ENCODE measurements at places on chromosomes 6 and 20.
A peak's percentile ranks its signal among the peaks of the same experiment; 100 is the strongest.

DNA sequence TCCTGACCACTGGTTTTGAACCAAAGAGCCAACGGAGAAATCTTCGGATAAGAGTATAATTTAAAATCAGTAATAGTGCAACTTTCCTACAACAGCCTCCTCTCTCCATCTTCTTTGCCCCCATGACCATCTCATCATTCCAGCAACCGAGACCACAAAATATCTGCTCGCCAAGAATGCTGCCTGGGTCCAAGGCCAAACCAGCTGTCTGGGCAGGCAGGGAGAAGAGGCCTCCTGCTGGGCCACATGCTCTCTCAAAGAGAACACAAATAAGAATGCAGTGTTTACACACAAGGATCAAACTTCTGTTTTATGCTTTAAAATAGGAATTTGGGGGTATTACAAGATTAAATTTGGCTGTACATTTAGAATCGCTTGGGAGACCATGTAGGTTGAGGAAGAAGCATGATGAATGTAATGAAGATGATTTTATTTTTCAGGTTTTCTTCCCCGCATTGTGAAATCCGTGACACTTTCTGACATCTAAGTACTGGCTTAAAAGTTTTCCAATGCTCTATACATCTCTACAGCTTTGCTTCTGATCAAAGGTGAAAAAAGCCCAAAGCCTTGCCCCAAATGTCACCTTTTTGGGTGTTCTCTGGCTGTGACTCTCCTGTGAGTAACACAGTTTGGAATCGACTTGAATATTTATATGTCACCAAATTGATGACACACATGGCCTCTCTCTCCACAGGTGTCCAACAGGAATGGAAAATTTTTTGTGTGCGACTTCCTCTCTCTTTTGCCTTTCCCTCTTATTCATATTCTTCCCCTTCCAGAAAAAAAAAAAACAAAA, 79.4 kb upstream of the PROKR2 start:
- DNase-seq: no peak

GRCh38 chr6:136039185-136039584, 187.7 kb downstream of the PDE7B start:
- DNase-seq: no peak

DNA sequence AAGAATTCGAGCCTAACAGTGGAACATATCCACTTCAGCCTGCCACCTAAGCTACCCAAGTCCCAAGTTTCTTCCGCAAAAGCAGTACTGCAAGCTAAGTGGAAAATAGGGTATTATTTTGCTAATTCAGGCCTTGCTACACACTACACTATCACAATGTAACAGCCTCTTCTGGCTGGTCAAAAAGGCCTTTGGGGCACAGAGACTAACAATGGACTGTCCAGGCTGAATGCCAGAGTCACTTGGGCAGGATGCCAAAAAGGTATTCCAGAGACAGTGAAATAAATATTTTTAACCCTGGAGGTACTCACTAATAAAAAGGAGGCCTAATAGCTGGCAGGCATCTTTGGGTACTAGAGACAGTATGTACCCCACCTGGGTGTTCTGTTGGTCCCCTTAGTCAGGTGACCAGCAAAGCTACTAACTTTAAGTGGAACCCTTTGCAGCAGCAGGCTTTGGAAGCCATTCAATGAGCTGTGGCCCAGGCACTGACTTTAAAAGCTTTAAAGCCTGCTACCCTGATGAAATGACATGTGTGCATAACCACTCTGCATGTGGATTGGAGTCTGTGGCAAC, 692.1 kb downstream of the HTR1B start:
- DNase-seq: no peak

DNA sequence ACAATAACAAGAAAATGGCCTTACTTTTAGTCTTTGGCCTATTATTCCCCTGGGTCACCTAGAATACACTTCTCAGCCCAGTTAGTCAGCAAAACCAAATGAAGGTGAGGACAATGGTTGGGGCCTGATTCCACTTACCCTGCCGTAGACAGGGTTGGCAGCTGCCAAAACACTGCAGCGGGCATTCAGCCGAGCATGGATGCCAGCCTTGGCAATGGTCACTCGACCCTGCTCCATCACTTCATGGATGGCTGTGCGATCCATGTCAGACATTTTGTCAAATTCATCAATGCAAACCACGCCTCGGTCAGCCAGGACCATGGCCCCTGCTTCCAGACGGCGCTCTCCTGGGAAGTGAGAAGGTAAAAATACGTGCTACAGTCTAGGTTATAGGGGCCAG, 8.4 kb downstream of the MCM3 start:
- DNase-seq: no peak

GRCh38 chr20:40191573-40191972, 497.5 kb downstream of the MAFB start:
- no peak for DNase-seq

- no peak for DNase-seq
Observed at GRCh38 chr6:132969196-132969595, 154.8 kb downstream of the RPS12 start.

- DNase-seq: no peak
Observed at GRCh38 chr20:563187-563586, 19.6 kb upstream of the CSNK2A1 start.

GRCh38 chr6:106134906-106135634, 48.9 kb downstream of the PRDM1 start:
- DNase-seq: no peak

DNA sequence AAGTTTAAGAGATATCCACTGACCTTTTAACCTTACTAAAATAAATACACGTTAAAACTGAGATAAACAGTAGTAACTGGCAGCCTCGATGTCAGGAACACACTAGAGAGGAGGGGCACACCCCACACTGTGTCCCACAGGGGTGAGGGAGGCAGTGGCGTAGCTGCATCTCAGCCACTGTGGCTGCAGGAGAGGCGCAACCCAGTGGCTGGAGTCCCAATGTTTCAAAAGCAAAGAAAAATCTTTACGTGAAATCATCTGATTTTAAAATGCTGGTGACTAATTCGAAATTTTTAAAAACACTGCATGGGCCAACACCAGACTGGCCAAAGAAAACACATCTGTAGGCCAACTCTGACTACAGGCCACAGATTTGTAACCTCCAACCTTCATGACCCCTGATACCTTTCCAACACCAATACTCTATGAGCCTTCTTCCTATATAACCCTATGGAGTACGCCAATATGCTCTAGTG, 54.7 kb downstream of the TRAM2 start:
- no peak for DNase-seq

DNA sequence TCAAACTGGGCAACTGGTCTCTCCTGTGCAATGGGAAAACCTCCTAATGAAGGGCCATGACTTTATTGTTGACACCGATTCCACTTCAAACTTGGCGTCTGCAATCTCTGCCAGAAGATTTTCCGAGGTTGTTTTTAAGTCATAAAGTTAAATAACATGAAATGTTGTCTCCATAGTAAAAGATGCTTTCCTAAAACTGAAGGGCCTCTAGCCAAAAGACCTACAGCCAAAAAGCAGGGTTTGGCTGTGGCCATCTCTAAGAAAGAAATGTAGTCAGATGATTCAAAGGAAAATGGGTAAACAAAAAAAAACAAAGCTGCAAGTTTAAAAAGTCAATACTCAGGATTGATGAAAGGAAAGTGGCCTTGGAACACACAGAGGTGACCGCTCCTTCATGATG, 14.1 kb downstream of the CD93 start:
- DNase-seq: no peak

GRCh38 chr6:27544612-27545260, 71.8 kb upstream of the ZNF184 start:
- no peak for DNase-seq

DNA sequence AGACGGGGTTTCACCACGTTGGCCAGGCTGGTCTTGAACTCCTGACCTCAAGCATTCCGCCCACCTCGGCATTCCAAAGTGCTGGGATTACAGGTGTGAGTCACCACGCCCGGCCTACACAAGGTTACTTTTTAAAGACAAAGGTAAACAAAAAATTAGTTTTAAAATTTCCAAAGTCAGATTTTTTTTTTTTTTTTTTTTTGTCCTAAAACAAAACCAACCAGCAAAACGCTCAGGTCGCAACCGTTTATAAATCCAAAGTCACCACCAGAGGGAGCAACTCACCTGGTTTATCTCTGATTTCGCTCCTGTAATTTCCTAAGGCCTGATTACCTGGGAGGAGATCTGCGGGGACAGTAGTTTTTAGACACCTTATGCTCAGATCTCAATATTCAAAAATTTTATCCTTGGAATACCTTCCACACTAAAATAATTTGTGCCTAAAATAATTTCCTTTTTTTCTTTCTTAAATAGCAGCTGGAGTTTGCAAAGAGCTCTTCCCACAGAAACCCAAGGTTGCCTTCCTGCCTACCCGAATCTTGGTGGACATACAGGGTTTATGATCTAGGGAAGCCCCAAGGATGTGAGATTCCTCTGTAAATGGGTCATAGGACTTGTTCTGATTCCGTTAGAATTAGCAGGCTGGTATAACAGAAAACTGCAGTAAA, 19.8 kb upstream of the TREM1 start:
- no peak for DNase-seq

DNA sequence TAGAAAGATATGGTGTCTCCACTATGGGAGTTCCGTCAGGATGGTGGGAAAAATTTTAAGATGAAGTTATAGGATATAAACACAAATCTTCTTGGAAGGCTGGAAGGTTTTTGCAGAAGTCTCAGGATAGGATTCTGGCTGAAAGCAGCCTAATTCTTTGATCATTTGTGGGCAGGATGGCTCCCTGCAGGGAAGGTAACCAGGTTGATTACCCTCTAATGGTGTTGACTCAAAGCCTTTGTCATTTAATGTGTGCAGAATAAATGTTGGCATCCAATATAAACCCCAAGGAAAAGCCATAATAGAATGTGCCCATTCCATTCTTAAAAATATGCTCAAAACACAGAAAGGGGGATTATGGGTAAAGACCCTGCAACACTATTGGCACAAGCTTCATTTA, 204.3 kb downstream of the EPM2A start:
- DNase-seq: no peak

GRCh38 chr6:26103141-26103769, 16.0 kb downstream of the HFE start:
- DNase-seq: no peak

GRCh38 chr6:111888928-111889695, 15.9 kb upstream of the FYN start:
- no peak for DNase-seq

GRCh38 chr20:11454966-11455799, 462.5 kb upstream of the BTBD3 start:
- DNase-seq: no peak

GRCh38 chr6:73521351-73521985, 636 bp upstream of the EEF1A1 start:
- peak; percentile 85 for DNase-seq

- no peak for DNase-seq
Observed at GRCh38 chr6:170081556-170081955, 209.3 kb downstream of the DLL1 start.

GRCh38 chr6:18978337-18979128, 591.4 kb downstream of the RNF144B start:
- no peak for DNase-seq

GRCh38 chr20:20711413-20711812, 1.0 kb downstream of the RALGAPA2 start:
- DNase-seq: no peak

DNA sequence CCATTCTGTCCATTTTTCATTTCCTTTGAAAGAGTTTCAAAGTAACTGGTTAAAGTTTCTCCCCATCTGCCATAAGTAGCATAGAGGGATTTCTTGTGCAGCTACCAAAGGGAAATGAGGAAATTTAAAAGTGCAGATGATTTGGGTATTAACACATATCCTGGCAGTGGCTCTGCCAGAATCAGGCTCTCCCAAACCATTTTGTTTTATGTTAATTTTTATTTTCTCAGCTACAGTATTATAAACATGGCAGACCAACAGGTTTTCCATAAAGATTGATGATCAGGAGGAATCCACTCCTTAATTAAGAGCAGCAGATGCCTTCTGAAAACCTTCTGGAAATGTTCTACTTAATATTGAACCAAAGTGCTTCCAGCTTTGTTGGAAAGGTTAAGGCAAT, 13.9 kb downstream of the PLCB4 start:
- no peak for DNase-seq

GRCh38 chr6:18270216-18270615, 5.9 kb upstream of the DEK start:
- no peak for DNase-seq

DNA sequence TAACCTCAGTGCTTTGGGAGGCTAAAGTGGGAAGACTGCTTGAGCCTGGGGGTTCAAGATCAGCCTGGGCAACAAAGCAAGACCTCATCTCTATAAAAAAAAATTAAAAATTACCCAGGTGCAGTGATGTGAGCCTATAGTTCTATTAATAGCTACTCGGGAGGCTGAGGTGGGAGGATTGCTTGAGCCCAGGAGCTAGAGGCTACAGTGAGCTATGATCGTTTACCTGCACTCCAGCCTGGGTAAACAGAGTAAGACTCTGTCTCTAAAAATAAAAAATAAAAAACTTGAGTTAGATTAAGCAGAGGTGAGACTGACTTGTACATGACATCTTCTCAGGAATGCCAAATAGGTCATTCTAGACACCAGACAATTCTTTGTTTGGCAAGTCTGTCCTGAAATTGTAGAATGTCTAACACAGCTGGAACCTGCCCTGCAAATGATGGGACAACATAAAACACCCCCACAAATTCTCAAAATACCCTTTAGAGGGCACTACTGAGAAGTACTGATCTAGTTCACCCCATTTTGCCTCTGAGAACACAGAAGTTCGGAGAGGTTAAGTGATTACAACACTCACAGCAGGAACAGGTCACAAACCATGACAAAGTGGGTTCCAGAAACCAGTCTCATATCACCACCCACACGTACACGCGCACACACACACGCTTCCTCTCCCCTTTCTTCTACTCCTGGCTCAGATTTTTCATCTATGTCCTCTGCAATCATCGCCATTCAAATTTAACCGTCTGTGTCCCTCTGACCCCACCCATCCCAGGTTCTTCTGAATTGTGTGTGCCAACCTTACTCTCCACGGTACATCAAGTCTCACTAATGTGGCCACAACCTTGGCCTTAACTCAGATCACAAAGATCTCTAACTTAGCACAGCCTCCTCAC, 38.3 kb downstream of the ARHGAP18 start:
- DNase-seq: no peak

GRCh38 chr20:43389839-43390626, 67.7 kb upstream of the SRSF6 start:
- no peak for DNase-seq

DNA sequence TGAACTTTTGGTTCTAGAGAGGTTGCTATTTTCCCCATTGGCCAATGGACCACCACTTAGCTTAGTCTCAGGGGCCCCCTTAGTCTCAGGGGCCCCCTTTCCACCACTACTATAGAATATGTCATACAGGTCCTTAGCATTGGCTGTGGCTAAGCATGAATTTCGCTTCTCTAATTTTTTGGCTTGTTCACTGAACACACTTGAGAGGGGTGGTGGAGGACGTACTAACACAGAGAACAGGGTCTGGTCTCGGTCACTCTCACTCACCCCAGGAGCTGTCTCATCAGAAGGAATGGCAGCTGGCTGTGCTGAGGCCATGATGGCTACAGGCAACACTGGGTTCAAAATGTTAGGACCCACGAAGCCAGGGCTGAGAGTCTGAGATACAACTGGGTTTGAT, 30.3 kb downstream of the ZNF318 start:
- DNase-seq: no peak

Measured in forelimb muscle (tissue), 1 donor.